Fibroblast of skin of abdomen (primary cell): ENCODE measurements at places on chromosomes 2 and 18.

DNA sequence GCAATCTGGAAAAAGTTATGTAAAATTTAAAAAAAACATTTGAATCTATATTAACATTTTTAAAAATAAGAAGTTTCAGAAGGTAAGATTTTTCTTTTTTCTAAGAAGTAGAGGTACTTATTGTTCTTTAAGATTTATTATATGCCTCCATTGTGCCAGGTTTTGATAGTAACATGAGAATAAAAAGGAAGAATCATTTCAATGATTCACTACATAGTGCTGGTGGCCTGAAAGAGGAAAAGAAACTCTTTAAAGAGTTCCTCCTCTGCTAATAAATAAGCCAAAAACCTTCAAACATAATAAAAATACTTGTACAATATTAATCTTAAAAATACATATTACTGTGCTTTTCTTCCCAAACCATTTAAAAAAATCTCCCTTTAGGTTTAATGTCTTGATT lies 69.0 kb downstream of the ANKRD44 start:
- DNase-seq = no peak

DNA sequence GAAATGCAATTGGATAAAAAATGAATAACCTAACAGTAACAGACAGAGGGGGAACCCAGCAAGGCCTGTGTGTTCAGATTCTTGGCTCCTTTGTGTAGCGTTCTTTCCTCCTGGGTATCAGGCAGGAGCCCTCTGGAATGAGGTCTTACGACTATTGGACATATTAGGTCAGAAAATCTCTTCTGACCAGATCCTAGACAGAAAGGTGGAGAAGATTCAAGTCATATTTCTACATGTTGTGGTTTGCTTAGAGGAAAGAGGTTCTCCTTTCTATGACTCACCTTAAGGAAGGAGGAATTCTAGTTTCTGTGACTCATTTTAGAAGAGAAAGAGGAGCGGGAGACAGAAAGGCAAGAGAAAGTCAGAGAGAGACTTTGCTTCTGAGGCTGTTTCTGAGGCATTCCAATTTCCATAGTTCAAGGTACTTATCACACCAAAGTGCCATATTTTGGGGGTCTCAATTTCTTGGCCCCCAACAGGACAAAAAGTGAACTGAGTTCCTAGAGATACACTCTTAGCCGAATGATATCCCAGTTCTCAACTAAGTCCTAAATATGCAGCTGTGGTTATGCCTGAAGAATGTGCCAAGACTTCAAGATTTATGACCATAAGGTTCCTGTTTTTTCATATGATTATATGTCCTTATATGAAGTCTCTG lies 618.6 kb downstream of the ZEB2 start:
- DNase-seq = peak; percentile 97

DNA sequence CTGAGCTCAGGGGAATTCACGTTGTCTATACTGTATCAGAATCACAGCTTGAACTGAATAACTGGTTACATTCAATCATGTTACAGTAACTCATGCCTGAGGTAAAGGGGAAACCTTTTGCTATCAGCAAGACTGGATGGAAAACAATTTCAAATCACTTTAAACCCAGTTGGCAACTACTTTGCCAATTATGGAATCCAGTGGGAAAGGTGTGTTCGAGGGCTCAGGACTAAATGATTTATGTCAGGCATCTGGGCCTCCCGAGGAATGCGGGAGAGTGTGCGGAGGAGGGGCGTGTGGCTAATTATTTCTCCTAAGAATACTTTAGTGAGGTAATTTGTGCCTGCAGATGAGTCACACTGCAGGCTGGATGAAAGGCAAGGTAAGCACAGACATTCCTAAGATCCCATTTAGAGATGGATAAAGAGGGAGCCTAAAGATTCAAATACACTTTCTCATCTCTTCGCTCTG lies 100.1 kb downstream of the HRH4 start:
- peak; percentile 32 for DNase-seq

- no peak for DNase-seq
Observed at GRCh38 chr18:76657911-76658470, 162.9 kb upstream of the ZNF516 start.

GRCh38 chr2:225052703-225053102 lies 10.4 kb upstream of the DOCK10 start:
- no peak for DNase-seq

DNA sequence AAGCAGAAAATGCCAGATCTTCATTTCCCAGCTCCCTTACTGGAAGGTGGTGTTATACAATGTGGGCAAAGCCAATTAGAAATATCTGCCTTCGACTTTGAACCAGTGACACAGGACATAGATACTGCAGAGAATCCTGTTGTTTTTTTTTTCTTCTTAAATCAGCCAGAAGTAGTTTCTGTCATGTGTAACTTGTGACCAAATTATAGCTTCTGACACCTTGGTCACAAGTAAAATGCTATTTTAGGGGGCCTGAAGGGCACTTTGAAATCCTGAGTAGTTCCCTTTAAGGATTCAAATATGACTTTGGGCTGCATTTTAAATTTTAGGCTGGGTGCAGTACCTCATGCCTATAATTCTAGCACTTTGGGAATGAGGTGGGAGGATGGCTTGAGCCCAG lies 89.0 kb upstream of the TLK1 start:
- DNase-seq = no peak

DNA sequence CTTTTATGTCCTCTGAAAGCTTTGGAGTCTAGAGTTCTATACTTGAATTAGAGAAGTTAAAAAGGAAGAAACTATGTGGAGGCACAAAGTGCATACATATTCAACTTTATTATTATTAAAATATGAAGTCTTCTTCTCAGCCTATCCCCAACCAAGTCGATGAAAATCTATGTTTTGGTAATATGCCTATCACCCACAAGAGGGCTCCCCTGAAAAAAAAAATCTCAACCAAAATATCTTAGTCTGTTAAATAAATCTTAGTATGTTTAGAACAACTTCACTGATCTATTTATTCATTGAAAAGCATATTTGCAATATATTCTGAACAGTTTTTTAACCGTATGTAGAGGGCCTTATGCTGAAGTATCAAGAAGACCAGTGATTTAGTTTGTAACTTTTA lies 804.5 kb downstream of the TDRD15 start:
- no peak for DNase-seq

DNA sequence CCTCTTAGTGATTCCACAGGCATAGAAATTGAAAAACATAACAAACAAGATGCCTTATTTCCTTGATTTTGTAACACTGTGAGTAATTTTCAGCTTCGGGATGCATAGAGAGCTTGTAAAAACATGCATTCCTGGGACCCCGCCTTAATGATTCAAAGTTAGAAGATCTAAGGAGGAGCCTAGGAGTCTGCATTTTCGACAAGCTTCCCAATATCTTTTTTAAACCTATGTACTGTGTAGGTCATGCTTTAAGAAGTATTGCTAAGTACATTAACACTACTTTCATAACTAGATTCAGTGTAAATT lies 109.8 kb upstream of the ZNF516 start:
- no peak for DNase-seq

- no peak for DNase-seq
Observed at GRCh38 chr2:238955648-238956531, 108.0 kb downstream of the TWIST2 start.

DNA sequence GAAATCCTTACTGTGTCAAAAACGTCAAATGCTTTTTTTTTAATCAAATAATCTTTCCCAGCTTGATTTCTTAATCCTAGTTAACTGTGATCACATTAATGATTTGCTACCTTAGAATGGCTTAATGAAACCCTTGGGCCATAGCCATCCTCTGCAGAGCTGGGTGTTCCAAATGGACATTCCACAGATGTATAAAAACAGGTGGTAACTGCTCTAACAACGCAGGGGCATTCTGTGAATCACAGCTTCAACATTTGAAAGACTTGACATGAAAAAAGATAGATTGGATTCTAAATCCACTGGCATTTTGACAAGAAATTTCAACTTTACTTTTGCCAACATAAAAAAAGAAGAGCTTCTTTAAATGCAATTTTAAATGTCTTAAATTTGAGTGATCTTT lies 69.8 kb upstream of the RASGRP3 start:
- DNase-seq = peak; percentile 48

- DNase-seq = no peak
Observed at GRCh38 chr2:2528846-2529245, 197.8 kb upstream of the MYT1L start.

DNA sequence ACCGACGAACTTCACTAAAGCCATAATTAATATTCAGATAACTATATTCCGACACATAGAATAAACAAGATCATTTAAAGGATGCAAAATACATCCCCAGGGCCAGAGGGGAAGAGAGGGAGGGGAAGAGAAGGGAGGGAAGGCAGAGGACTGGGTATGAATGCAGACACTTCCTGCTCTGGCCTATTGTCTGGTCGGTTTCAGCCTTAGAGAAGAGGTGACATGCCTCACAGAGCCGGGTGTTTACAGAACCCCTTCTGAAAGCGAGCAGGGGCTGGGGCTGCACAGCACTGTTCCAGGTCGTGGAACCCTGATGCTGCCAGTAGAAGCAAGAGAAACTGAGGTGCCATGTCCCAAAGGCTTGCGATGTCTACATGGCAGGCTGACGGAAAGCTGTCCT lies 31.0 kb downstream of the CELF4 start:
- DNase-seq = no peak

DNA sequence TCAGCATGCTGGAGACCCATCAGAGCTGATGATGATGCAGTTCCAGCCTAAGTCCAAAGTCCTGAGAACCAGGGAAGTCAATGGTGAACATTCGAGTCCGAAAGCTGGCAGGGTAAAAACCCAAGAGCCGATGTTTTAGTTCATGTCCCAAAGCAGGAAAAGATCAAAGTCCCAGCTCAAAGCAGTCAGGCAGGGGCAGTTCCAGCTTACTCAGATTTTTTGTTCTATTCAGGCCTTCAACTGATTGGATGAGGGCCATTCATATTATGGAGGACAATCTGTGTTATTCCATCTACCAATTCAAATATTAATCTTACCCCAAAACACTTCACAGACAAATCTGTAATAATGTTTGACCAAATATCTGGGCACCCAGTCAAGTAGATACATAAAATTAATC lies 38.3 kb downstream of the DSEL start:
- DNase-seq = no peak

DNA sequence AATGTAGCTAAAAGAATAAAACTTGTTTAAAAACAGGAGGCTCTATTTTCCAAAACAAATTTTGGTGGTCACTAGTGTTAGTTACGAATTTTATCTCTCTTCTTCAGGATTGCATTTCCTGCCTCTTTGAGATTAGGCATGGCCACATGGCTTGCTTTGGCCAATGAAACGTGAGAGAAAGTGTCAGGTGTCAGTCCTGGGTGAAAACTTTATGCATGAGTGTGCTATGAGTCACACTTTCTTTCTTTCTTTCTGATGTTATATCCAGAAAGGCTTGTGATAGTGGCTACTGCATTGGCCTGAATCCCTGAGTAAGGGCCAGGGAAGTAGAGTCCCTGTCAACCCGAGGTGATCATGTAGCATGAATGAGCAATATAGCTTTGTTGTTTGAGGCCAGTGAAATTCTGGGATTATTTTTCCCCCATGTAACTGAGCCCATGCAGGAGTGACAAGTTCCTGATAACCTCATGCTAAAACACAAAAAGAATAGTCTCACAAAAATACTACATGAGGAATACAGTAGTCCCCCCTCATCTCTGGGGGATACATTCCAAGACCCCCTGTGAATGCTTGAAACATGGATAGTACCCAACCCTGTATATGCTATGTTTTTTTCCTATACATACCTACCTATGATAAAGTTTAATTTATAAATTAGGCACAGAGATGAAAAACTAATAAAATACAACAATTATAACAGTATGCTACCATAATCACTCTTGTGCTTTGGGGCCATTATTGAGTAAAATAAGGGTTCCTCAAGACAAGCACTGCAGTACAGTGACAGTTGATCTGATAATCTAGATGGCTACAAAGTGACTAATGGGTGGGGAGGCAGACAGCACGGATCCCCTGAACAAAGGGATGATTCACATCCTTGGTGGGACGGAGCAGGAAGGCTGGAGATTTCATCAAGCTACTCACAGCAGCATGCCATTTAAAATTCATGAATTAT lies 109.5 kb downstream of the CDC42EP3 start:
- peak; percentile 95 for DNase-seq

GRCh38 chr18:14784133-14784532 lies 36.2 kb downstream of the ANKRD30B start:
- DNase-seq = no peak

DNA sequence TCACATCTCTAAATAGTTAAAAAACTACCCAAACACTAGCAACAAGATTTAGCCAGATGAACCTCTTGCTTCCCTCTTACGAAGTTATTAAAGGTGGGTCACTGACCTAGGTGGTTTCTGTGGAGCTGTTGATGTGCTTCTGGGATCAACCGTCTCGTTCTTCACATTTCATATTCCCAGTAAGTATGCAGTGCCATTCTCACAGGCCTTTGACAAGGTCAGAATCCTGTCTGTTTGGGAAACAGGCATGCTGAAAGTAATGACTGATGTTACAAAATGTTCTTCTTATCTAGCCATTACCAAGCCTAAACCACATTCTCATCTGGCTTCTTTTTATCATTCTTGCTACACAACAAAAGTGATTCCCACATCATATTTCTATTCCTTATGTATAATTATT lies 70.3 kb downstream of the WDR7 start:
- no peak for DNase-seq

GRCh38 chr2:232937278-232937906 lies 67.3 kb downstream of the SNORC start:
- peak; percentile 23 for DNase-seq

- DNase-seq = no peak
Observed at GRCh38 chr2:230512955-230513748, 97.2 kb downstream of the SP100 start.

- peak; percentile 40 for DNase-seq
Observed at GRCh38 chr2:102070058-102070642, 72.4 kb upstream of the IL1R1 start.

DNA sequence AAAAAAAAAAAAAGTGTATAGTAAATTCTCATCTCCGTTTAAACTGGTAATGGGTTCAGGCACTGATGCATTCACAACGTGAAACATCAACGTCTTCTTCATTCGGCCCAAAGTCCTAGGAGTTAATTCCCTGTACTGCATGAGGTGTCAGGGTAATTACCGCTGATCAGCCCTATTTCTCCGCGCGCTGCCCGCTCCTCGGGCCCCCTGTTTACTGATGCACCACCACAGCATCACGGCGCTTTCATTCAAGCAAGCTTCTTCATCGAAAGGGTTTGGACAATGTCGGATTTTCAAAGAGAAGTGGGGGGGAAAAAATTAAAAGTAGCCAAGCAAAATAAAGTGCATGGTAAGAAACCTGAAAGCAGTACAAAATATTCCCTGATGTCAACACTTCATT lies 352.0 kb upstream of the POU3F3 start:
- DNase-seq = no peak

DNA sequence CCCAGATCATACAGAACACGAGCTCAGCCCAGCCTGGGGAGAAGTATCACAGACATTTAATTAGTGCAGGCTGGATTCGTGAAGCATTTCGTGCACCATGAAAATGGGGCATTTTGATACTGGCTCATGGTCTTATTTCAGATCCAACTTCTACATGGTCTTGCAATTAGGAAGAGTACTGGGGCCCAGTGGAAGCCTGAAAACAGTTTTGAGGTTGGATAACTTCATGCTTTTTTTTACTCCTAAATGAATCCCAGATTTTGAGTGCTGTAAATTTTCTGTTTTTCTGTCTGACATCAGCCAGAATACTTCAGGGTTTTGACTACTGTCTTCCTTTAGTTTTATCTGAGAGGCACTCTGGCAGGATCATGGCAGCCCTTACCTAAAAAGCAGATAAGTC lies 160.1 kb downstream of the GFPT1 start:
- peak; percentile 60 for DNase-seq
